ENCODE measurements at places on chromosomes 12 and 14. TPM values are rescaled to one million over a fixed set of nuclear protein-coding genes. Genes with fewer than 3 reads are reported as not detected.
A peak's percentile ranks its signal among the peaks of the same experiment; 100 is the strongest.

Gene SPIC
- total RNA-seq = not detected

Gene EML1
- total RNA-seq = 40.1 TPM

Gene CLEC9A
- total RNA-seq = not detected

DNA sequence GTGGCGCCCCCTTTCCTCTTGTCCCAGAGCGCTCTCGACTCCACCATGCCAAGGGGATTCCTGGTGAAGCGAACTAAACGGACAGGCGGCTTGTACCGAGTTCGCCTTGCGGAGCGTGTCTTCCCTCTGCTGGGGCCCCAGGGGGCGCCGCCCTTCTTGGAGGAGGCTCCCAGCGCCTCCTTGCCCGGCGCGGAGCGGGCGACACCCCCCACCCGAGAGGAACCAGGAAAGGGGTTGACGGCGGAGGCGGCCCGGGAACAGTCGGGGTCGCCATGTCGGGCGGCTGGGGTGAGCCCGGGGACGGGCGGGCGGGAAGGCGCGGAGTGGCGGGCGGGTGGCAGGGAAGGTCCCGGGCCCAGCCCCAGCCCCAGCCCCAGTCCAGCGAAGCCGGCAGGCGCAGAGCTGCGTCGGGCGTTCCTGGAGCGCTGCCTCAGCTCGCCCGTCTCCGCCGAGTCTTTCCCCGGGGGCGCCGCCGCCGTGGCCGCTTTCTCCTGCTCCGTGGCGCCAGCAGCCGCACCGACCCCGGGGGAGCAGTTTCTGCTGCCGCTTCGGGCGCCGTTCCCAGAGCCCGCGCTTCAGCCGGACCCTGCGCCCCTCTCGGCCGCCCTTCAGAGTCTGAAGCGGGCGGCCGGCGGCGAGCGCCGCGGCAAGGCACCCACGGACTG is 376 bp downstream of the INSM2 start:
- no peaks in the 10 kb centered on the region for H3K36me3 ChIP-seq
- H3K4me3 ChIP-seq = peak overlapping the region; percentile 80

DNA sequence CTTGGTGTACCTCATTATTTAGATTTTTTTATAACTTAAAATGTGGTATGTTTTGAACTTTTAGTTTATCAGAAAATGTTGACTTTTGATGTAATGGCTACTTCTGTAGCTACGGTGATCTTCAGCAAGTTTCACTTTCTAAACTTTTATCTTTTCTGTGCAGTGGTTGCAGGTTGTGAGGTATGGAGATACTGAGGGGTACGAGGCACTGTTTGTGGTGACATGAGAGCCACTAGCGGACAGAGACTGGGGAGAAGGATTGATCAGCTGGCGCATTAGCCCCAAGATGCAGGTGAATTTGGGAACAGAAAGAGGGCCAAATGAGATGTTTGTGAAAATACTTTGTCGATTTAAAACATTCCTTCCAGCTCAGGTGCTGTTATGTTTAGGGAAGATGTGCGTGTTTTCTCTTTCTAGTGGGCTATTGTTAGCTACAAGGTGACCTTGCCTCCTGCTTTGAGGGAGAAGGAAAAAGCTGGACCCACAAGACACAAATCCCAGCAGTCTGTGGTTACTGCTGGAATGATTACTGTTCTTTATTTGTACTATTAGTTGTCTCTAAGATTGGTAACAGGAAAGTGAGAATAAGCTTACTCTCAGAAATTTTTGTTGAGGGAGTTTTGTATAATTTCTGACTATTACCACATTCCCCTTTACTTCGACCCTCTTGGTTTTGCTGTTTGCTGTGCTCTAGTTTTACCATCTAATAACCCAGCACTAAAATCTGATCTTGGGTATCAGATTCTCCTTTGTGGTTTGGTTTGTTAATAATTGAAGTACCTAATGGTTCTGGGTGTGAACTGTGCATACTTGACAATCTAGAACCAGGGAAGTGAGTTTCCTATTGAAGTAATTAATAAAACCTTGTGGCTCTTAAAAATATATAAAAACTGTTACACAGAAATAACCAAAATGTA is 61.7 kb downstream of the FBXO34 start:
- no peak overlapping the region for H3K27ac ChIP-seq
- H3K4me1 ChIP-seq = no peaks in the 10 kb centered on the region
- no peaks in the 10 kb centered on the region for H3K36me3 ChIP-seq
- no peaks in the 10 kb centered on the region for H3K27me3 ChIP-seq
- no peak for DNase-seq

DNA sequence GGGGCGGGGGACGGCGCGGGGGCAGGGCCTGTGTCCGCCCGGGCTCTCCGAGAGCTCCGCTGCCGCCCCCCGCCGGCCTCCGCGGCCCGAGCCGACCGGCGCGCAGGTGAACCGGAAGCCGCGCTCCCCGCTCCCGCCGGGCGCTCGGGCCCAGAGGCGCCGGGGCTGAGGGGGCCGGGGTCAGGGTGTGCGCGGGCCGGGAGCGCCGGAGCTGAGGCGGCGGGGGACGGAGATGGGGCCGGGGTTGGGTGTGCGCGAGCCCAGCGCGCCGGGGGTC is 431 bp downstream of the HIP1R start:
- peaks cover 32% of the 10 kb centered on the region for H3K4me1 ChIP-seq
- H3K36me3 ChIP-seq = no peaks in the 10 kb centered on the region
- no peak for DNase-seq
- peak overlapping the region; percentile 89 for H3K4me3 ChIP-seq

- H3K4me3 ChIP-seq = peak overlapping the region; percentile 91
- H3K36me3 ChIP-seq = peaks cover 8% of the 10 kb centered on the region
- DNase-seq = no peak
- H3K27ac ChIP-seq = peak overlapping the region; percentile 86
- H3K27me3 ChIP-seq = peaks cover 33% of the 10 kb centered on the region
Observed at GRCh38 chr14:103519837-103520212, 2.8 kb downstream of the CKB start.

DNA sequence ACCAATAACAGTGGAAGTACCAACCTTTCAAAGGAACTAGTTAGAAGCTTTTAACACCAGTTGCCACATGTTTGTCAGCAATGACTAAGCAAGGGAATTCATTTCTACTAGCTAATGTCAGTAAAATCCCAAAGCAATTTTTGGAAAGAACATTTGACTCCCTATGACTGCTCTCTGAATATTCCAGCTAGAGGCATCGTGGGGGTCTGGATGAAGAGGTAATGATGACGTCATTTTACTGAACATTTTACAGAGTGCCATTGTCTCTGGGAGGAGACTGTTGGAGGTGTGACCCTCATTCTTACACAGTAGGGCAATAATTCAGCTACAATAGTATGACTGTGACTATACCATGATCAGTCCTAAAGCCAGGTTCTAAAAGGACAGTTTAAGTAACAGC is 204.8 kb downstream of the ITPR2 start:
- peaks cover 3% of the 10 kb centered on the region for H3K4me1 ChIP-seq
- no peak for DNase-seq
- H3K4me3 ChIP-seq = no peak overlapping the region
- no peaks in the 10 kb centered on the region for H3K27me3 ChIP-seq
